ENCODE measurements at places on chromosomes 3 and 15.

DNA sequence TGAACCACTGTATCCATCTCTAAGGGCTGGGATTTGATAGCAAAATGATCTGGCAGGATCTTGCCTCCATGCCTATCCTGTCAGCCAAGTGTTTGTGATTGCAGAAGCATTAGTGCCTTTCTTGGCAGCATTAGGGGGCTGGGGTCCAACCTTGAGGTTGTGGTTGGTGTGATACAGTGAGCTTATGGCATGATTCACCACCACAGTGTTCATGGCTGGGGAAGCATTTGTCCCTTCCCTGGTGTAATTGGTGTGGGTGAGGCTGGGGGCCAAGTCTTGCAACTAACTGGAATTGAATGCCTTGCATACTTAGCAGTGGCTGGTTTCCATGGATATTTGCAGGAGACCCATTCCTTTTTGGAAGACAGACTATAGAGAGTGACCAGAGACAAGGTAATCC is 271.0 kb upstream of the TBL1XR1 start:
- DNase-seq = no peak

GRCh38 chr15:63114465-63114864 is 7.2 kb upstream of the LACTB start:
- no peak for DNase-seq

DNA sequence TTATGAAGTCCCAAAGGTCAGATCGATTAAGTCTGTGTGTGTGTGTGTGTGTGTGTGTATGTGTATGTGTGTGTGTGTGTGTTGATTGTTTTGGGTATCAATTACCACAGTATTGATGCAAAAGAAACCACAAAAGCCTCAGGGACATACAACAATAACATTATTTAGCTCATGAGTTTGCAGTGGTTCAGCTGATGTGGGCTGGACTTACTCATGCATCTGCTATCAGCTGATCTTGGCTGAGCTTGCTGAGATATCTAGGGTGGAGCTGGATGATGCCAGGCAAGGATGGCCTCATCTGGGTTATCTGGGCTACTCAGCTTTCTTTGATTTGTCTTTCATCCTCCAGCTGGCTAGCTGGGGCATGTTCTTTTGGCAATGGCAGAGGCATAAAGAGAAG is 82.4 kb upstream of the PRR23C start:
- no peak for DNase-seq

DNA sequence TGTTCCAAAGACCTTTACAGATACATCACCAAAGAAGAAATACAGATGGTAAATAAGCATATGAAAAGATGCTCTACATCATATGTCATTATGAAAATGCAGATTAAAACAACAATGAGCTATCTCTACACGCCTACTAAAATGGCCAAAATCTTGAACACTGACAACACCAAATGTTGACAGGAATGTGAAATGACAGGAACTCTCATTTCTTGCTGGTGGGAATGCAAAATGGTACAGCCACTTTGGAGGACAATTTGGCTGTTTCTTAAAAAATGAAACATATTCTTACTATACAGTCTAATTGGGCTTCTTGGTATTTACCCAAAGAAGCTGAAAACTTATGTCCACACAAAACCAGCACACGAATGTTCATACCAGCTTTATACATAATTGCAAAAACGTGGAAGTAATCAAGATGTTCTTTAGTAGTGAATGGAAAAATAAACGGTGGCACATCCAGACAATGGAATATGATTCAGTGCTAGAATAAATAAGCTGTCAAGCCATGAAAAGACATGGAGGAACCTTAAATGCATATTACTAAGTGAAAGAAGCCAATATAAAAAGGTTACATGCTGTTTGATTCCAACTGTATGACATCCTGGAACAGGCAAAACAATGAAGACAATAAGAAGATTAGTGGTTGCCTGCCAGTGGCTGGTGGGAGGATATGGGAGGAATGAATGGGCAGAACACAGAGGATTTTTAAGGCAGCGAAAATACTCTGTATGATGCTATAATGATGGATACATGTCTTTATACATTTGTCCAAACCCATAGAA is 81.3 kb upstream of the NEDD4 start:
- no peak for DNase-seq

GRCh38 chr3:44420676-44421075 is 56.8 kb downstream of the ZNF445 start:
- no peak for DNase-seq

GRCh38 chr3:152151216-152151876 is 117.4 kb upstream of the MBNL1 start:
- DNase-seq = no peak

GRCh38 chr15:89531796-89532537 is 35.6 kb upstream of the RHCG start:
- DNase-seq = peak; percentile 15

DNA sequence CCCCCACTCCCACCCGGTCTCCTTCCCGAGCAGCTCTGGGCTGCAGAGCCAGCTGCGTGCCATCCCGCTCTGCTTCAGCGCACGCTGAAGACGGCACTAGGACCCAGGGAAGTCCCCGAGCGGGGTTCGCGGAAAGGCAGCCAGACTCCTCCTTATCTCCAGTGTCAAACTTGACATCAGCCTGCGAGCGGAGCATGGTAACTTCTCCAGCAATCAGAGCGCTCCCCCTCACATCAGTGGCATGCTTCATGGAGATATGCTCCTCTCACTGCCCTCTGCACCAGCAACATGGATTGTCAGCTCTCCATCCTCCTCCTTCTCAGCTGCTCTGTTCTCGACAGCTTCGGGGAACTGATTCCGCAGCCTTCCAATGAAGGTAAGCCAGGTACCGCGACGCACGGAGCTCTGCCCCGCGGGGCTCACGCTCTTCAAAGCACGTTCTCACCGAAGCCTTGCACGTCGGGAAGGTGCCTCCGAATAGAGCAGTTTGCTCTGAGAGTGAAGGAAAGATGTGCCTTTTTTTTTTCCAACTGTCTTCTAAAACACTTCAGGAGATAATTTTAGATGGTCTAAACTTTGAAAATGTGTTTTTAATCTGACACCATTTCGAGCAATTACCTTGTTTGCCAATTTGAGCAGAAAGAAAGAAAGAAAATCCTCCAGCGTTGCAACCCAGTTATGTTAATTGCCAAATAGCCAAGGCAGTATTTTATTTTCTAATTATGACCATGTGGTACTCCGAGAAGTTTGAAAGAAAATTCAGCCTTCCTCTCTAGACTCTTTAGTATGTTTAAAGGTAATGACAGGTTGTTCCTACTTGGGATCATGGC is at the start of gene EPHA3:
TSS of gene EPHA3 (plus strand) at position 161 of the 830 bp plus-strand sequence. CDS start at position 289, 128 bp downstream.
- peak; percentile 99 for DNase-seq

- no peak for DNase-seq
Observed at GRCh38 chr3:68306571-68306970, 625.8 kb downstream of the TAFA4 start.

- no peak for DNase-seq
Observed at GRCh38 chr3:137099364-137100219, 141.8 kb downstream of the IL20RB start.

GRCh38 chr3:79491029-79491641 is 276.7 kb downstream of the ROBO1 start:
- DNase-seq = no peak

All from NCI-H1417 (cell line).